ENCODE measurements at places on chromosomes 4 and X. TPM values are rescaled to one million over a fixed set of nuclear protein-coding genes. Genes with fewer than 3 reads are reported as not detected.

- no peak for DNase-seq
Measured at GRCh38 chrX:148512453-148512852, 12.0 kb downstream of the AFF2 start.

SLC26A1 gene
- 10.0 TPM for polyA plus RNA-seq

DNA sequence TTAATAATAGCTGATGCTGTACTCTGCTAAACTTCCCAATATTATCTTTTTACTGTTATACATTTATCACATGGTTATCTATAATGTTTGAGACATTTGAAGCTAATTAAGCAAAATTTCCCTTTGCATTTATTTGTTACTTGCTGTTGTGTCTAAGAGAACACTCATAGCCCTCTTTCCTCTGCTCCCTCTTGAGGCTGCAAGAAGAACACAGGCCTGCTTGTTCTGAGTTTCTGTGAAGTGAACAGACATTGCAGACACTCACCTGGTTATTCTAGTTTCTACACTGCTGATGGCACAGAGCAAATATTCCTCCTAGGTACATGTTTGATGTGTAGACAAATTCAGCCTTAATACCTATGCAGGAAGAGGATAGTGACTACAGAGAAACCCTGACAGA, 367.8 kb downstream of the GASK1B start:
- DNase-seq: no peak

- DNase-seq: no peak
Measured at GRCh38 chr4:138307319-138307718, 65.2 kb upstream of the SLC7A11 start.

GRCh38 chrX:130556951-130557350, 155.2 kb downstream of the RBMX2 start:
- no peak for DNase-seq

Measured in left kidney (tissue), 8 donors.